Esophagus muscularis mucosa (tissue), 4 donors: ENCODE measurements at places on chromosomes 3 and 15. TPM values are rescaled to one million over a fixed set of nuclear protein-coding genes. Genes with fewer than 3 reads are reported as not detected.
A peak's percentile ranks its signal among the peaks of the same experiment; 100 is the strongest.

GRCh38 chr3:107142786-107143575 is 234.3 kb upstream of the CCDC54 start:
- no peak overlapping the region for H3K4me3 ChIP-seq
- no peaks in the 10 kb centered on the region for H3K36me3 ChIP-seq
- no peak for DNase-seq
- no peaks in the 10 kb centered on the region for H3K27me3 ChIP-seq
- H3K4me1 ChIP-seq, result no peaks in the 10 kb centered on the region

DNA sequence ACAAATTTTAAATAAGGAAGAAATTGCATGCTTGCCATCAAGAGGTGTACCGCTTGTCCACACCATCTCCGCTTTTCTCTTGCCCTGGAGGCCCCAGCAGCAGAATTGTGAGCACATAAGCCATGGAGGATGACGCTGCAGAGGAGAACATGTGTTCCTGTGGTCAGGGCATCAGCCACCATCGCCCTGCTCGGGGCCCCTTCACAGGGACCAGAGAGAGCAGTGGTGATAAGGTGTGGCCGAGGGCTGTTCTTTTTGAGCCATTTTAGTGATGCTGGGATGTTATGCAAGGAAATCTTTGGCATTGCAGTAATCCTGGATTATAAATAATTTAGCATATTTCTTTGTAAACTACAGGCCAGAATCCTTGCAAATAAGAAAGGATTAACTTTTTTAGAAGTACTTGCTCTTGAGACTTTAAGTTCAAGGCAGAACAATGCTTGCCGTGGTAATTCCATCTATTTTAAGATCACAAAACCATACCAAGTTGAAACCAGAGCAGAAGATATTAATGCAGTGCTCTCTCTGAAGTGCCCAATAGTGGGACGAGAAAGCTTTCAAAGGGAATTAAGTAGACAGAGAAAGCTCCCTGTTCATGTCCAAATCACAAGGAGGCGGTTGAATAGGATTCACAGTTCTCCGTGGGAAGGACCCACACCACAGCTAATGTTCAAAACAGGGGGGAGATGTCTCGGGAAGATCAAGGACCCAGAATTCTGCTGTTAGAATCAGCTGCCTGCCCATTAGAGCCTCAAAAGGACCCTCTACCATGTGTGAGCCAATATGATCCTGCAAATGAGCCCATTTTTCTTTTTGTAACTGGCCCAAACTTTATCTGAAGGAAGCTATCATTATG is 338.5 kb downstream of the RORA start:
- no peaks in the 10 kb centered on the region for H3K4me1 ChIP-seq
- H3K4me3 ChIP-seq, result no peak overlapping the region
- no peak overlapping the region for H3K27ac ChIP-seq
- no peaks in the 10 kb centered on the region for H3K36me3 ChIP-seq
- DNase-seq, result no peak

DNA sequence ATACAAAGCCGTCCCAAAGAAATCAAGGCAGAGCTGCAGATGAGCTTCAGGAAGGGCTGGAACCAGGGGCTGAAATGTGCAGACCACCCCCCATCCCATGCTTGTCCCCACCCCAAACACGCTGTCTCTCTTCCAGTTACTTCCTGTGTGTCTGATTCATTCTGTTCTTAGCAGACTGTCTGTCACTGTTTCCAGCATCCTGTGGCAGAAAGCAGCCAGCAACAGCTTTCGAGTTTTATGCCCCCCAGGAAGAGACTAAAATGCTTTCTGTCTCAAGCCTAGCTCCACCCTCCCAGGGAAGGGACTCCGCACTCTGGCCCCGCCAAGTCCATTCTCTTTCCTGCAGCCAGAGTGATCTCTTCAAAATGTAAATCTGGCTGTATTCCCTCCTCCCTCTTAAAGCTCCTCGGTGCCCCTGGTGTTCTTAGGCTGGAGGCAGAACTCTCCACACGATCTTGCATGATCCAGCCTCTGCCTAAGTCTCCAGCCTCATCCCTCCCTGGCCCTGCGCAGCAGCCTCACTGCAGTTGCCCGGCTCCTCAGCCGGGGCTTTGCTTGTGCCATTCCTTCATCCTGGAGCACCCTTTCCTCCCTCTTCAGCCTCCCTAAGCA is 41.5 kb downstream of the HRH1 start:
- no peak for DNase-seq
- peak overlapping the region; percentile 16 for H3K4me3 ChIP-seq
- no peaks in the 10 kb centered on the region for H3K36me3 ChIP-seq
- H3K27ac ChIP-seq, result peak overlapping the region; percentile 40
- peaks cover 29% of the 10 kb centered on the region for H3K4me1 ChIP-seq
- no peaks in the 10 kb centered on the region for H3K27me3 ChIP-seq

DNA sequence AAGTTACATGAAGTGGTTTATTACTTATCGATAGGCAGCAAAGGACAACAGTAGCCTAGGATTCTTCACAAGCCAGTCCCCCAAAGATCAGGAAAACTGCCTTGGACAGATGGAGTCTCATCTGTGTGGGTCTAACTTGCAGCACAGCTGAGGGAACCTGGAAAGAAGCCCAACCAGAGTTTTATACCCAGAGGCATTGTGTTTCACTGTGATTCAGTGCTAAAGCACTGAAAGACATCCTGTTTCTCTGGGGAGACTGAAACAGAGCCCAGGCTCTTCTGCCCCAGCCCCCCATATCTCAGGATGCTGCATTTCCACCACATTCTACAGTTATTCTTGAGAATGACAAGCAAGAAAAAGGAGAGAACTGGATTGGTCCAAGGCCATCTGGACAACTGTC is 48.2 kb upstream of the PYDC2 start:
- no peak for DNase-seq
- H3K27ac ChIP-seq, result no peak overlapping the region
- no peaks in the 10 kb centered on the region for H3K4me1 ChIP-seq
- no peaks in the 10 kb centered on the region for H3K36me3 ChIP-seq
- H3K4me3 ChIP-seq, result no peak overlapping the region

DNA sequence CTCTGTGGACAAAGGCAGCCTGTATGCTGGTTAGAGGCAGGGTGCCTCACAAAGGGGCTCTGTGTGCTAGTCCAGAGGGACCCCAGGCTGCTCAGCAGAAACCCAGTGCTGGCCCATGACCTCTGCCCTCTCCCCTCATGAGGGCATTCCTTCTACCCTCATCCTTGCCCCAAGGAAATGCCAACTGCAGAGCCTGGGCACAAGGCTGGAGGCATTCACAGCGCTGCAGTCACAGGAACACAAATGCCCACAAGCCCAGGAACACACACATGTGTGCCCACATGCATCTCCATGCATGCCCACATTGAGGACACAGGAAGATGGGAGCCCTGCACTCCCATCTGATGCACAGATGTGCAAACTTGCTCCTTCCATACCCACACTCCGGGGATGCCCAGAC is 3.8 kb downstream of the INKA1 start:
- no peak for DNase-seq
- H3K27me3 ChIP-seq, result no peaks in the 10 kb centered on the region
- peaks cover 43% of the 10 kb centered on the region for H3K4me1 ChIP-seq
- H3K4me3 ChIP-seq, result no peak overlapping the region
- H3K36me3 ChIP-seq, result peaks cover 35% of the 10 kb centered on the region

DNA sequence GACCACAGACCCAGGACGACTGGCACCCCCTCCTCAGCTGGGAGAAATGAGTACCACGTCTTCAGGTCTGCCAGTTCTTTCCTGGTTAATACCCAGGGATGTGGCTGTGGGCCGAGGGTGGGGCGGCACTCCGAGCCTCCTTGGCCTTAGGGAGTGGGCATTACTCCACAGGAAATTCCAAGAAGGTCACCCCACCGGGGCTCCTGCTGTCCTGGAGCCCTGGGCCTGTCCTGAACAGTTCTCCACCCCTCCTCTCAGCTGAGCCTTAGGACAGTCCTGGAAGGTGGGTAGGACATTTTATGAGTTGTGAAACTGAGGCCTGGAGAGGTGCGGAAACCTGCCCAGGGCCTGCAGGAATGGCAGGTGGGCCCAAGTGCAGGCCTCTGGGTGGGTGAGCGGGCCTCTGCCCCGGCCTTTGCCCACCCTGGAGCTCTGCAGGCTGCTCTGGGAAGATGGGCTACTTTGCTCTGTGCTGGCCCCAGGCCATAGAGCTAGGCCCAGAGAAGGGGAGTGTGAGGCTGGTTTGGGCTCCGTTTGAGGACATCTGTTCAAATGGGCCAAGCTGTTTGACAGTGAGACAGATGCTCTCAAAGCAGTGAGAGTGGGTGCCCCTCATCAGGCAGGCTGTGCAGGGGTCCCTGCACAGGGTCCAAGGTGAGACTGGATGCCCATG is 103.1 kb downstream of the TMEM266 start:
- H3K27ac ChIP-seq, result peak overlapping the region; percentile 44
- H3K4me1 ChIP-seq, result peaks cover 8% of the 10 kb centered on the region
- no peaks in the 10 kb centered on the region for H3K36me3 ChIP-seq
- no peaks in the 10 kb centered on the region for H3K27me3 ChIP-seq

The DAZL gene
- not detected for total RNA-seq

The LTK gene
- 0.33 TPM for total RNA-seq

GRCh38 chr3:4408958-4409357 is 58.1 kb downstream of the SUMF1 start:
- H3K4me1 ChIP-seq, result no peaks in the 10 kb centered on the region
- peaks cover 55% of the 10 kb centered on the region for H3K36me3 ChIP-seq
- no peaks in the 10 kb centered on the region for H3K27me3 ChIP-seq
- H3K27ac ChIP-seq, result no peak overlapping the region
- no peak for DNase-seq
- no peak overlapping the region for H3K4me3 ChIP-seq

DNA sequence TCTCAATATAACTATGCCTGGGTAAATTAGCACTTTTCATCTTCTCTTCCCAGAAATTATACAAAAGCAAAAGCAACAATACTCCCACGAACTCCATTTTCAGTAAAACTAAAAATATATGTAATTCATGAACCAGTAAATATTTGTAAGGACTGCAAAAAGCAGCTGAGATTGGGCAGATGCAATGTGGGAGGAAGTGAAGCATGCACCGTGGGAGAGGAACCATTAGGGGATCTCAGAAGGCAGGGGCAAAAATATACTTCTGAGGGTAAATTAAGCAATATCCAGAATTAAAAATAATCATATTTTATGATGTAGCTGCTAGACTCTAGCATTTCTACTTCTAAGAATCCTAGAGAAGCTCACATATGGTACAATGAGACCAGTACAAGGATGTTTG is 20.2 kb downstream of the CFAP91 start:
- H3K27ac ChIP-seq, result no peak overlapping the region
- no peak for DNase-seq
- peaks cover under 1% of the 10 kb centered on the region for H3K36me3 ChIP-seq

DNA sequence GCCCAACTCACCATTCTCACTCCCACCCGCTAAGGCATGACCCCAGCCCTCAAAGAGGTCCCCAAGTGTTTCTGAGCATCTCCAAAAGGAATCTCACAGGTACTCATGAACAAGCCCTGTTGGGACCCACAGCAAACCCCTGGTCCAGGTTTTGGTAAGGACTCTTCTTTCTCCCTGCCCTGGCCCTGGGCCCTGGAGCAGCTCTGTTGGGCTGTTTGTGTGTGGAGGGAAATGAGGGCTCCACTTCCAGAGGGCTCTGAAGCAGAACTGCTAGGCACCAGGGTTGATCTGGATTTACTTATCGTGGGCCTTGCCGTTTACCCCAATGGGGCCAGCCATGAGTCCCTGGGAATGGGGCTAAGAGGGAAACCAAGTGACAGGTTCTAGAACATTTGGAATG is 92.9 kb downstream of the TLE3 start:
- H3K4me1 ChIP-seq, result no peaks in the 10 kb centered on the region
- H3K36me3 ChIP-seq, result no peaks in the 10 kb centered on the region
- no peaks in the 10 kb centered on the region for H3K27me3 ChIP-seq
- no peak overlapping the region for H3K4me3 ChIP-seq
